ENCODE measurements at places on chromosomes 11 and 22.

GRCh38 chr11:72482211-72482812 is 48.0 kb upstream of the CLPB start:
- DNase-seq, result peak; percentile 42

- DNase-seq, result no peak
Measured at GRCh38 chr11:91373497-91373896, 851.1 kb upstream of the FAT3 start.

- no peak for DNase-seq
Measured at GRCh38 chr11:95324826-95325225, 93.8 kb upstream of the SESN3 start.

DNA sequence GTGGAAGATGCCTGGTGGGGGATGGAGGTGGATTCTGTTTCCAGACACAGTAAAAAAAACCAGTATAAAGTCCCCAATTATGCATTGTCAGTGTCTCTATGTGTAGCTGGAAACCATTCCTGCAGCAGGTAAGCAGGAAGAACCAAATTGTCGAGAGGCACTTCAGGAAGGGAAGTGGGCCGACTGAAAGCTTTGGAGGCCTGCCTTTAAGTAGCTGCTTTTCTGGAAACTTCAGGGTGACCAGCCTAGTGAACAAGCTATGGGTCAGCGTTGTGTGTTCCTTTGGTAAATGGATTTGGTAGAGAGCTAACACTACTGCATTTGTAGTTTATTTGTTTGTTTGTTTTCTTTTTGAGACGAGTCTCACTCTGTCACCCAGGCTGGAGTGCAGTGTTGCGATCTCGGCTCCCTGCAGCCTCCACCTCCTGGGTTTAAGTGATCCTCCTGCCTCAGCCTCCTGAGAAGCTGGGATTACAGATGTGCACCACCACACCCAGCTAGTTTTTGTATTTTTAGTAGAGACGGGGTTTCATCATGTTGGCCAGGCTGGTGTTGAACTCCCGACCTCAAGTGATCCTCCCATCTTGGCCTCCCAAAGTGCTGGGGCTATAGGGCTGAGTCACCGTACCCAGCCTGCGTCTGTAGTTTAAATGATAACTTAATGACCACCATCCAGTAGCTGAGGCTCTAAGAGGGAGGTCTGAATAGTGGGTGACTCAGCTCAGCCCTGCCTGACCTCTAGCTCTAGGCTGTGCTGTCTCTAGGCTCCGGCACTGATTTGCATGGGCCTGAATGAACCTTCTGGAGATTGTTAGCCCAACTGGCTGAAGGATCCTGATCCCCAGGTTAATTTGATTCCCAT is 12.8 kb downstream of the PTPRJ start:
- no peak for DNase-seq

GRCh38 chr11:99555486-99555885 is 534.7 kb downstream of the CNTN5 start:
- DNase-seq, result no peak

DNA sequence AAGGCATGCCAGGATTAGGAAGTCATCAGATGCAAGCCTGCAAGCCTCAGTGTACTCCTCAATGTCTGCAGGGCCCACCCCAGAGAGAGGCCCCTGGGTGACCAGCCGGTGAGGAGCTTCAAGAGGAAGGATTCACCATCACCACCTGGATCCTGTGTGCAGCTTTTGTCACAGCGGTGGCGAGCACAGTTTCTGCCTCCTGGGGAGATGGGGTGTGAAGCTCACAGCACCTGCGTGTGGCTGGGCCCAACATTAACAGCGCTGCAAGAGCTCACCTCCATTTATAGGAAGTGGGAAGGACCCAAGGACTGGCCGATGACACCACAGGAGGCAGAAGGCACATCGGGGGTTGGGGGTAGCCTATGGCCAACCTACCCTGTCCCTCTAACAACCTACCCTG is 235.3 kb downstream of the CTTN start:
- no peak for DNase-seq

- DNase-seq, result peak; percentile 54
Measured at GRCh38 chr11:64186492-64187165, 658 bp downstream of the STIP1 start.

GRCh38 chr11:1480191-1480554 is 6.4 kb downstream of the MOB2 start:
- no peak for DNase-seq

- DNase-seq, result no peak
Measured at GRCh38 chr11:60942219-60942618, 9.8 kb downstream of the SLC15A3 start.

DNA sequence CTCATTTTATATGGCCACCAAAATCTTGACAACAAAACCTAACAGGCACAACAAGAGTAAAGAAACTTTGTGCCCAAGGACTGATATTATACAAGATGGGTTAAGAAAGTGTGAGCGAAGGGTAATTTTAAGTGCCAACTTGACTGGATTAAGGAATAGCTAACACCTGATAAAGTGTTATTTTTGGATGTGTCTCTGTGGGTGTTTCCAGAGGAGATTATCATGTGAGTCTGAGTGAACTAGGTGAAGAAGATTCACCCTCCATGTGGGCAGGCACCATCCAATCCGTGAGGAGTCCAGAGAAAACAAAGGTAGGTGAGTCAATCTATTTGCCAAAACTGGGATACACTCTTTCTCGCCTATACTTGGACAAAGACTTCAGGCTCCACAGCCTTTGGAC is 461.6 kb downstream of the ETS1 start:
- DNase-seq, result no peak

DNA sequence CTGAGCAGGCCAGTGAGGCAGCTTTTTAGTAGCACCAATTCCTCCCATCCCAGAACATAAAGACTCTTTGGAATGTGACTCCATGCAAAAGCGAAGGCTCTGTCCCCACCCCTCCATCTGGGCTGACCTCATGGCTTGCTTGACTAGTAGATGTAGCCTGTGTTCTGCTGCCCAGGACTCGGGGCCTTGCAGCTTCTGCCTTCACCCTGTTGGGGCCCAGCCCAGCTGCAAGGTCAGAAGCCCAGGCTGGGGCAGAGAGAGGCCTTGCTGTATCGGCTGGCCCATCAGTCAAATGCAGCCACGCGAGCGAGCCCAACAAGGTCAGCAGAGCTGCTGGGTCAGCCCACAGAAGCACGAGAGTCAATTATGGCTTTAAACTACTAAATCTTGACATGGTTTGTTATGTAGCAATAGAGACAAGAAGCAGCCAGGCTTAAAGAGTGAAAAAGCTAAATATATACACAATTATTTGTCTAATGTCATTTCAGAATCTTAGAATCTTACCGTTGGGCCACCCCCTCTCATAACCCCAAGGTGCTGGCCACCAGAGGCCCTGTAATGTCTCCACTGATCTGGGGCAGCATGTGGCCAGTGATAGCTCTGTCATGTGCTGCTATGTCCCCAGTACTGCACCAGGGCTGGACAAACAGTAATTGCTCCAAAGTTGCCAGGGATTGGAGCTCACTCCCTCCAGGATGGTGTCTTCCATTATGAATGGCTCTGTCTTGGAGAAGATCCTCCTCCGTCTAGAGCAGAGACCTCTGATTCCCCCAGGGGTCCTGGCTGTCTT is 10.4 kb upstream of the WNT11 start:
- no peak for DNase-seq

- no peak for DNase-seq
Measured at GRCh38 chr11:111379602-111380136, 594 bp upstream of the POU2AF1 start.

DNA sequence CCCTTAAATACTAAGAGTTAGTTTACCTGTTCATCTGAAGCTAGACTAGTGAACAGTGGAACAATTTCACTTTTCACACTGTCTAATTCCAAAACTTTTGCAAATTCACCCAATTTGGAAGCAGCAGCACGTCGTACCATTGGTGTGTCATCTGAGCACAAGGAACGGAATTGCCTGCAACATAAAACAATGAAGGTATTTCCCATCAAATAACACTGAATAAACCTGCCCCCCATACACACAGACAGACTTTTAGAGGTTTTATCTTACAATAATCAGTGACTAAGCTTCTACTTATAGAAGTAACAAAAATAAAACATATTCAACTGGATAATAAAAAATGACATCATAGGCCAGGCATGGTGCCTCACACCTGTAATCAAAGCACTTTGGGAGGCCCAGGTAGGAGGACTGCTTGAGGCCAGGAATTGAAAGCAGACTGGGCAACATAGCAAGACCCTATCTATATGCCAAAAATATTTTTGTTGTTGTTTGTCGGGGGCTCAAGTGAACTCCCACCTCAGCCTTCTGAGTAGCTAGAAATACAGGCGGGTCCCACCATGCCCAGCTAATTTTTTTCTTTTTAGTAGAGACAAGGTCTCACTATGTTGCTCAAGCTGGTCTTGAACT is 6.3 kb downstream of the PPP2R1B start:
- DNase-seq, result no peak

DNA sequence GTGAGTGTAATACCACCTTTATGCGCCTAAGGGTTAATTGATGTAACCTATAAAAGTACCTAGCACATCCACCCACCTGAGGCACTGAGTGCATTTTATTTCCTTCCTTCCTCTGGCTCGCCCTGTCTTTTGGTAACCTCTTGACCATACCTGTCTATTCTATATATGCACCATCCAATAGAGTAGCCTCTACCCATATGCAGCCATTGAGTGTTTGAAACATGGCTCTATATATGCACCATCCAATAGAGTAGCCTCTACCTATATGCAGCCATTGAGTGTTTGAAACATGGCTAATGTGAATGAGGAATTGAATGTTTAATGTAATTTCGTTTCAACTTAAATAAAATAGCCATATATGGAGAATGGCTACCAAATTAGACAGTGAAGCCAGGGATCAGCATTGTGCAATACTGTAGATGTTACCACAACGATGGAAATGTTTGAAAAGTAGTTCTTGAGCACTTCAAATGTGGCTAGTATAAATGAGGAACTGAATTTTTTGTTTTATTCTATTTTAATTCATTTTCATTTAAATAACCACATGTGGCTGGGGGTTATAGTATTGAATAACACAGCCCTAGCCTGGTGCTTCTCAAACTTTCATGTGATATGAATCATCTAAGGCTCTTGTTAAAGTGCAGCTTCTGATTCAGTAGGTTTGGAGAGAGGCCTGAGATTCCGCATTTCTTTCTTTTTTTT is 33.8 kb downstream of the SLC35F2 start:
- DNase-seq, result no peak

- no peak for DNase-seq
Measured at GRCh38 chr22:43754176-43754575, 57.9 kb downstream of the EFCAB6 start.

DNA sequence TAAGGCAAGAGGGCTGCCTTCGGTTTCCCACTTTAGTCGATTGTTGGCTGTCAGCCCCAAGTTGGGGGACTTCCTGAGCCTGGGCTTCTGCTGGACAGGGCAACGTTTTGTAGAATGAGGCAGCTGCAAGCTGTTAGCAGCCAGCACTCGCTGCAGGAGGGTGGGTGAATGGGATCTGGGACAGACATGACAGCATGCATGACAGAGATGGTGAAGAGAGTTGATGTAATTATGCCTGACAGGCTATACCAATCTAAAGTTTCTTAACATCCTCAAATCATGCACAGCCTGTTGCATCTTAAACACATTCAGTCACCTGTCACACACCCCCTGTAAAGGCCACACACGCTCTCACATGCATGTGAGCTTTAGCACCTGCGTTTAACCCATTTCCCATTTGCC is 49.2 kb downstream of the CWC15 start:
- no peak for DNase-seq

DNA sequence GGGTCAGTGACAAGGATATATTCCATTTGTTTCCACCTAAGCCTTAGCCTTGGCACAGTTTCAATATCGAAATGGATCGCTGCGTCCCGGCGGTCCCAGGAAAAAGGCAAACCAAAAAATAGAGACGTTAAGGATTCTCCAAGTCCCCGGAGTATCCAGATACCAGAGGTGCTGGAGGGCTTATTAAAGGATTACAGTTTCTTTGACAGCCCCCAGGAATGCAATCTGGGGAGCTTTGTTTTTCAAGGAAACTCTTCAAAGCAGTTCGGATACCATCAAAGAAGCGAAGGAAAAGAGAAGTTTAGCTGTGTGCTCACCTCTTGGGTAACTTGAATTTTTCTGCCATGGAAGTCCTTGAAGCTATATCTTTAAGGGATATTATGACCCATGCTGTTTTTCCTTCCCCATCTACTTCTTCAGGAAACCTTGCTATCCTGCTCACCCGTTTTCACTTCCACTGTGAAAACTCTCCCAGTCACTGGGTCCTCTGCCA is 600 bp upstream of the GPR83 start:
- no peak for DNase-seq

GRCh38 chr11:79896258-79896657 is 455.4 kb upstream of the TENM4 start:
- DNase-seq, result no peak

DNA sequence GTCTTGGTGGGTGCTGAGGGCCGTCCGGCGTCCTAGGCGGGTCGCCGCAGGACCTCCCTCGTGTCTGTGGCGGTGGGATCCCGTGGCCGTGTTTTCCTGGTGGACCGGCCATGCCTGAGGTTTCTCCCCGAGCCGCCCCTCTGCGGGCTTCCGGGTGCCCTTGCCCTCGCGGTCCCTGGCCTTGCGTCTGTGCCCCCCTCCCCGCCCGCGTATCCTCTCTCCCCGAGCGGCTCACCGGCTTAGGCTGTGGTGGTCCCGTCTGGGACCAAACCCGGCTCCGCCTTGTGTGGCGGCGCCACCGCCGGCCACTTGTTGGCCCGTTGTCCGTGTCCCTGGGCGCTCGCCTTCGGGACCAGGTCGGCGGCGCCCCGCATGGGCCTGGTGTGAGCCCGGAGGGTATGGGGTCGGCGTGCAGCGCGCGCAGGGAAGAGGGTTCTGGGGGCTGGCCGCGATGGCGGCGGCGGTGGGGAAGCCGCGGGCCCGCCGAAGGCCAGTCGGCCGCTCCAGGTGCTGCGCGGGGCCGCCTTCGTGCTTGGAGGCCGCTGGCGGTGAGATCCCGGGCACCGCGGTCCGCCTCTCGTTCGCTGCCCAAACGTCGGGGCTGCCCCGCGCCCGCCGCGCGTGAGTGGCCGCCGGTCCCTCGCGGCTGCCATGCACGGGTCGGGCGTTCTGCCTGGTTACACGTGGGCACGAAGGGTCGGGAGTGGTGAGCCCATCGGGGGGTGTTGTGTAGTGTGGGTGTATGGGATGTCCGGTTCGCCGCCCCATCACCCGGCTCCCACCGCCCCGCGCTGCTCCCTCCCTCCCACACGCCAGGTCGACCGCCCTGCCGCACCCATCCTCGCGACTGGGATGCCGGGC is 3899.1 kb upstream of the OR11H1 start:
- DNase-seq, result no peak

Measured in activated naive CD4-positive, alpha-beta T cell treated with anti-CD3 and anti-CD28 coated beads, Interleukin-2, amount 50 U/mL, for 72 hours (primary cell).